ENCODE measurements at places on chromosomes 4 and X. TPM values are rescaled to one million over a fixed set of nuclear protein-coding genes. Genes with fewer than 3 reads are reported as not detected.

The KLHL4 gene
- 0.05 TPM for total RNA-seq

DNA sequence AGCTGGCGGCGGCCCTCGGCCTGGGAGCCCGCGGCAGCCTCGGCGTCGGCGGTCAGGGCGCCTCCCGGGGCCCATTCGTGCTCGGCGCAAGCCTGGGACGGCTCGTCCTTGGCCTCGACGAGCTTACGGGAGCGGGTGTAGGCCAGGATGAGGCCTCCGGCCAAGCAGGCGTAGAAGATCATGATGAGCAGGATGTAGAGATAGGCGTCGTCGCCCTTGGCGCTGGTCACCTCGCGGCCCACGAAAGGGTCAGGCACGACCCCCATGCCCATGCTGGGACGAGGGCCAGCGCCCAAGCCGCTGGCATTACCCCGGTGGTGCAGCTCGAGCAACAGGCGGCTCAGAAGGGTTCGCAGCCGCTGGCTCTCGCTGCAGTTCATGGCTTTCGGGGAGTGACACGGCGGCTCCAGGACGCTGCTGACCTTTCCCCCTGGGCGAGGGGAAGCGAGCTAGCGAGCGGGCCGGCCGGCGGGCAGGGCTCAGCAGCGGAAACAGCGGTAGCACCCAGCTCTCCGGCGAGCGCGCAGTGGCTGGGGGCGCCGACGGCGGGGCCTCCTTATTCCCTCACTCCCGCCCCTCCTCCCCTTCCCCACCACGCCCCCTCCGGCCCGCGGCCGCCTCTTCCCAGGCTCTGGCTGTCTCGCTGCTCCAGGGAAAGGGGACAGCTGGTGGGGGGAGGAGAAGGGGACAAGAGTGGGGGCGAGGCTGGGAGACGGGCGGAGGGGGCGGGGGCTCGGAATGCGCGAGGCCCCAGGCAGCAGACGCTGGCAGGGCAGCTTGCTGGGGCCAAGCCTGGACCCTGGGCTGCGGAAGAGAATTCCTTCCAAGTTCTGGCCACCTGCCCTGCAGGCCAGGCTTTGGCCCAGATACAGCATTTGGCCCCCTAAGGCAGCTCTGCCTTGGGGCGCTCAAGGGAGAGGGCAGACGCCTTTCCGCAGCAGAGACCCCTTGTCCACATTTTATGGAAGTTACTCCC is at the start of gene KCNE5:
Gene KCNE5 (minus strand): TSS at position 532 of the 976 bp plus-strand sequence. CDS start 152 bp downstream, at position 380.
- DNase-seq = no peak

GRCh38 chrX:44003975-44004374 is 30.8 kb upstream of the NDP start:
- no peak for DNase-seq

DNA sequence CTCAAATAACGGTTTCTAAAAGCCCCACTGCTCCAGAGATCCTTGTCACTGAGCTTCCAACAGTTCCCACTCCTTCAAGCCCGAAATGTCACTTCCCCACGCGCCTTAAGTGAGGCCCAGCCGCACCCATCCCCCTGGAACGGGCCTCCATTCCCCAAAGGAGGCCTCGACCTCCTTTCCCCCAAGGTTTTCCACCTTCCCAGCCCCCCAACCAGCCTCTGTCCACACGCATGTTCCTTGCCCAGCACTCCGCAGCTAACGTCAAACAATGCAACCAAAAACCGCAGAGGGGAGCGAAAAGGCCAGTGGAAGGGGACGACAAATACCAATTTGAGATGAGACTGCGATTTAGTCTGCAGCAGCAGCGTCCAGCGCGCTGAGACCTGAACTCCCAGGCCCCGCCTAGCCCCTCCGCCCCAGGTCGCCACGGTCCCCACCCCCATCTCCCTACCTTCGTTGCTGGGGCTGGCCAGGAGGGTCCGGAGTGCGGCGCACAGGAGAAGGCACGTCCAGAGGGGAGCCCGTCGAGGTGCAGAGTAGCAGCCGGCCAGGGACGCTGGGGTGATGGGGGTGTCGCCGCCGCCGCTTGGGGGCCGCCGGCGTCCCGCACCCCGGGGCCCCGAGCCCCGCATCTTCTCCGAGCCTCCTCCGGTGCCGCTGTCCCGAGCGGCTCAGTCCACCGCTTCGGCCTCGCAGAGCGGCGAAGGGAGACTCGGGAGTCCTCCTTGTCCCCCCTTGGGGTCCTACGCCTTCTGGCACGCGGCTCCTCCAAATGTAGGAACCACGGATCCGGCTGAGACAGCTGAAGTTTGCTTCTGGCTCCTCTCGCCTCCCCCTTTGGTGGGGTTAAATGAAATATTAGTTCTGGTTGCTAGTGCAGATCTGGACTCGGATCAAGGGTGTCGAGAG is 924 bp downstream of the EPHA5 start:
- no peak for DNase-seq

DNA sequence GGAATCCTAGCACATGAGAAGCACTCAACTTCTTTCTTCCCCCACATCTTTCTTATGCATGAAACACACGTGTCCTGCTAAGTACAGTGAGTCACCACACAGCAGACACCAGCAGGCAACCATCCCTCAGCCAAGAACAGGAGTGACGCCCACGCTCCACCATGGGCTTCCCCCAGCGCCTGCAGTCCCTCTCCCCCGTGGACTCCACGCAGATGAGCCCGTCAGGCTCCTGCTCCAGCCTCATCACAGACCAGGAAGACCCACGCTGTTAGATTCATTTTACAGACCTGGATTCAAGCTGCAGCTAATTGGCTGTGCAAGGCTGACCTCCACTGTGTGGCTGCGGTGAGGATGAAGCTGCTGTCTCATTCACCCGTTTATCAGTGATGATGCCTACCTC is 16.7 kb downstream of the HMX1 start:
- no peak for DNase-seq

DNA sequence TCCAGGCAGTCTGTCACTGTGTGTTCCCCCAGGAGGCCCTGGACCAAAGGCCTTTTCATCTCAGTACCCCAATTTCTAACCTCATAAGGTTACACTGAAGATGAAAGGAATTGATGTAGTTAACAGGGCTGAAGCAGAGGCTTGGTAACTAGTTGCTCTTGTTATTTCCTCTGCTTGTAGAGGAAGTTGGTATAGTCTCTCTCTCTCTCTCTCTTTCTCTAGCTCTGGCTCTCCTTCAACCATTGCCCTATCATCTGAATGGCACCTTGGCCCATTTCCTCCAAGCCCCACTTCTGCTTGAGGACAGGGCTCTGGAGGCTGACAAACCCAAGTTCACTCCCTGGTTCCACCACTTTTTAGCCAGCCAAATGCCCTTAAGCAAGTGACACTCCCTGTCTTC is 96.1 kb downstream of the MAMLD1 start:
- no peak for DNase-seq

DNA sequence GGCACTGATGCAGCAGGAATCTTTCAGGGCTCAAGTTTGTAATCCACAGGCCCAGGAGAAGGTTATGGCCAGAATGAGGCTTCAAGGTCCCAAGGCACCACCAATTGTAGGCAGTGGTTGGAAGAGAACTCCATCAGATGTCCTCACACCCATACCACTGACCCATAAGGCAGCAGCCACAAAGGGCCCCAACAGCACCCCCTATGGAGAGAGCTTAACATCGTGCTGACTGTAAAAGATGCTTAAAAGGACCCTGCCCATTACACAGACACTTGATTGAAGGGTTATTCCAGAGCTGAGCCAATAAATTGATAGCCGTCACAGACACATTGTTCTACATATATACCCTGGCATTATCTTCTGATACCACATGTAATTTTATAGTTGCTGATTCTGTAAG is 113.7 kb downstream of the SOWAHB start:
- DNase-seq = no peak

- no peak for DNase-seq
Observed at GRCh38 chrX:9235722-9236121, 201.8 kb upstream of the FAM9B start.

DNA sequence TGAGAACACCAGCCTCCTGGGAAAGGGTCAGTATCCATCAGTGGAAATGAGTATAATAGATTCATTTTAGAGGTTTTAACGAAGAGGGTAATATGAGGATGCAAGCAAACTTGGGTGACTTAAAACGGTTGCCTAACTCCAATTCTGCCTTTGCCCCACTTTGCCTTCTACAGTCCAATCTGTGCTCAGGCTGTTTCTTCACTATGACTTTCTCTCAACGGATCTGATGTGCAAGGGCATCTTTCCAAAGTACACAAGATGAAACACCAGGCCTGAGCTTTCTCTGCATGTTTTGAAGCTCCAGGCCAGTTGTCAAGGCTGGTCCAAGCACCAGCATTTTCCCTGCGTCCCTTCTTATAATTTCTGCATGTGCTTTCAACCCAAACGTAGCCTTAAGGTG is 68.0 kb upstream of the TMEM164 start:
- DNase-seq = no peak

DNA sequence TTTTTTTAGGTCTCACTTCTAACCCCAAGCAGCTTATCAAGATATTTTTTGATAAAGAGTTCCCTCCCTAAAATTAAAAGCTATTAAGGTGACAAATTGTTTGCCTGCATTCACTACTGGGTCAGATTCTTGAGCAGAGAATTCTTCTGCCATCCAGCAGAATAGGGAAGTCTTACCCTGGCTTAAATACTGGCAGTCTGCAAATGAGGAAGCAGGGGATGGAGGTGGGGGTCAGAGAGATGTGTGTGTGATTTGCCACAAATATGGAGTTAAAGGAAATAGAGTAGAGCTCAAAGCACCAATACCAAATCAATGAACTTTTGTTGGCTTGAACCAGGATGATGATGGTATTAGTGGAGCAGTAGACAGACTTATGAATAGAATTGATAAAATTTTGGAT is 122.2 kb downstream of the ANXA5 start:
- no peak for DNase-seq

DNA sequence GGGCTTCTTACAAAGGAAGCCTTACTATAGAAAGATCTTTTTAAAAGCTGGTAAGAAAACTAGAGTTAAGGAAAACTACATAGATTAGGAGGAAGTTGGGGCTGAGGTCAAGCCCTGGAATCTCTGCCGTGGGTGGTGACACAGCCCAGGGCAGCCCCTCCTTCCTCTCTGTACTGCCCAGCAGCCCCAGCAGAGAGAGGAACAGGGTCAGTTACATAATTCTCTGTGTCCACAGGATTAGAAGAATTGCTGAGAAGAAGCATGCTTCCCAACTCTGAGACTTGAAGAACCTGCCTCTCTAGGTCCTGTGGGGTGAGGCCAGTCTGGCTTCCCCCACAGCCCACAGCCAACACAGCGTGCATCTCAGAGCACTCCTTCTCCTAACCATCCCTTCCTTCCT is 9.2 kb upstream of the ABLIM2 start:
- no peak for DNase-seq

All from activated CD4-positive, alpha-beta memory T cell treated with anti-CD3 and anti-CD28 coated beads, Interleukin-2, amount 10 ng/mL, durations not matched to agents 7 days and 5 days (primary cell).